ENCODE measurements at places on chromosomes 4 and X. TPM values are rescaled to one million over a fixed set of nuclear protein-coding genes. Genes with fewer than 3 reads are reported as not detected.

PF4V1 gene
- total RNA-seq: not detected

GYG2 gene
- total RNA-seq: not detected

GPR82 gene
- total RNA-seq: 0.53 TPM

CPZ gene
- 0.23 TPM for total RNA-seq

BEX1 gene
- total RNA-seq: not detected

PCDH10 gene
- total RNA-seq: not detected

BTC gene
- not detected for total RNA-seq

NAP1L2 gene
- total RNA-seq: 1.0 TPM

GRCh38 chr4:20809812-20810211 lies 109.6 kb downstream of the PACRGL start:
- DNase-seq: no peak
- H3K4me1 ChIP-seq: no peaks in the 10 kb centered on the region
- H3K4me3 ChIP-seq: no peak overlapping the region
- H3K36me3 ChIP-seq: no peaks in the 10 kb centered on the region

DNA sequence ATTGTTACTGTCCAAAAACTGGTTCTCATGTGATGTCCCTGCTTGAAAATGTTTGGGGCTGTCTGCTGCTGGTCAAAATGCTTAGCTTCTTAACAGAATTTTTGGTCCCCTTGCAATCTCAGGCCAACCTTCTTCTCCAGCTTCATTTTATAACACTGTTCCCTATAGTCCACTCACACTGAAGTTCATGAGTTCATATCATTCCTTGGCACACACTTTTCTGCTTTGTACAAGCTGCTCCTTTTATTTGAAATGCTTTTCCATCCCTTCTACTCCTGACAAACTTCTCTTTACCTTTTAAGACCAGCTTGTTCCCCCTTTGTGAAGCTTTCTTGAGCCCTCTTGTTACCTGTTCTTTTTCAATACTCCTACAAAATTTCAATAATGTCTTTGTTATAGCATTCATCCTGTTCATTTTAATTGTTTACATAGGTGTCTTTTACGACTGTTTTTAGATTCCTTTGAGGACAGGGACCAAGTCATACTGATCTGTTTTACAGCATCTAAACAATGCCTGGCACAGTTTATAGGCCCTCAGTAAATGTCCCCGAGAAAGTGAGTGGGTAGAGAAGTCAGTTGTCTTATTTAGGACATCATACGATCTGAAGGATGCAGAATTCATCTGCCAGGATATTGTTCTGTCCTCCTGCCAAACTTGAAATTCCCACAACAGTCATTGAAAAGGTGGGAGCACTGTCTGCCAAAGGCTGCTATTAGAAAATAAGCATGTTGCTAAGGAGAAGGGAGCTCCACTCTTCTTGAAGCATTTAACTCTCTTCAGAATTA lies 134.4 kb upstream of the BMPR1B start:
- H3K27me3 ChIP-seq: no peaks in the 10 kb centered on the region
- no peaks in the 10 kb centered on the region for H3K36me3 ChIP-seq
- H3K27ac ChIP-seq: no peak overlapping the region
- DNase-seq: no peak

DNA sequence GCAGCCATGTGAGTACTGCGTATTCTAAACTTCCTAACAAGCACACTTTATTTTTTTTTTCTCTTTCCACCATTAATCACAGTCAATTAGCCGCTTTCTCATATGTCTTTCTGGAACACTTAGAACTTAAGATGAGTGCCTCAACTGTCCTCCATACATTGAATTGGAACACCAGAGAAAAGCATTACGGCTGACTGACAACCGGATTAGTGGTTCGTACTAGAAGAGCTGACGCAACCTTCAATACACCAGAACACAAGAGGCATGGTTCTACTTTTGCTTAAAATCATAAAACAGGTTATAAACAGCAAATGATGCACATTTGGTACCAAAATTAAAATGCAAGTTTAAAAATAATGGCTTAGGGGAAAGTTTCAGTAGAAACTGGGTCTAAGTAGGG lies 3.3 kb downstream of the TMEM47 start:
- H3K4me1 ChIP-seq: peaks cover 7% of the 10 kb centered on the region
- DNase-seq: no peak
- H3K36me3 ChIP-seq: peaks cover 2% of the 10 kb centered on the region

DNA sequence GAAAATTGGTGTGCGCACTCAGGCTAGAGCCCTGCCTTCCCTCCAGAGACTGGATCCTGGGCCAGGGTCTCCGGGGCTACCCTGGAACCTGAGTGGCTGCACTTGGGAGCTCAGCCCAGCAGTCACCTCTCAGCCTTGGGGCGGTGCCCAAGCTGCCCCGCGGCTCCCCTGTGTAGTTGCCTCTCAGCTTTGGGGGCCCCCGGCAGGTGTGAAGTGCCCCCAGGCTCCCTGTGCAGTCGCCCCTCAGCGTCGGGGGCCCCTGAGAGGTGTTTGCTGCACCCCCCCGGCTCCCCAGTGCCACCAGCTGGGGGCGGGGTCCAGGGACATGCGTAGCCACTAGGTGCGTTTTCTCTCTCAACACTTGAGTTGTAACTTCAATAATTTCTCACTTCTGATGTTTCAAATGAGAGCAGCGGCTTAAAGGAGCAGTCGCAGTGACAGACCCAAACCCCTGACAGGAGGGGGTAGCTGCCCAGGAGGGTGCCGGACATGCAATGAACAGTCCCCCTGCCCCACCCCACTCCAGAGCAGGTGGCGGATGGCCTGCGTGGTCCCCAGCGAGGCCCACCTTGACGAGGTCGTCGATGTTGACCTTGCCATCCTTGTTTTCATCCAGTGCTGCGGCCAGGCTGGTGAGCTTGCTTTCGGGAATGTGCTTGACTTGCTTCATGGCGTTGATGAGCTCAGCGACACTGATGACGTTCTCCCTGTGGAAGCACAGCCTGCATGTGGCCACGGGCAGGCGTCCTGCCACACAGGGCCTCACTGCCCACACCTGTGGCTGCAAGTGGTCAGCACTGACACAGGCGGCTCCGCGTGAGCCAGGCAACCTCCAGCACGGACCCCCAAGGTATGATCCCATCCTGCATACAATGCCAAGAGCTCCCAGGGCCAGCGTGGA lies 22.3 kb downstream of the FGFR3 start:
- H3K4me1 ChIP-seq: no peaks in the 10 kb centered on the region
- DNase-seq: no peak
- H3K27me3 ChIP-seq: no peaks in the 10 kb centered on the region
- H3K36me3 ChIP-seq: peaks cover 45% of the 10 kb centered on the region
- H3K27ac ChIP-seq: no peak overlapping the region

- H3K4me1 ChIP-seq: no peaks in the 10 kb centered on the region
- H3K4me3 ChIP-seq: no peak overlapping the region
- no peak for DNase-seq
- no peak overlapping the region for H3K27ac ChIP-seq
- no peaks in the 10 kb centered on the region for H3K27me3 ChIP-seq
These were observed 15.7 kb downstream of the ZXDB start for GRCh38 chrX:57607295-57608187.

DNA sequence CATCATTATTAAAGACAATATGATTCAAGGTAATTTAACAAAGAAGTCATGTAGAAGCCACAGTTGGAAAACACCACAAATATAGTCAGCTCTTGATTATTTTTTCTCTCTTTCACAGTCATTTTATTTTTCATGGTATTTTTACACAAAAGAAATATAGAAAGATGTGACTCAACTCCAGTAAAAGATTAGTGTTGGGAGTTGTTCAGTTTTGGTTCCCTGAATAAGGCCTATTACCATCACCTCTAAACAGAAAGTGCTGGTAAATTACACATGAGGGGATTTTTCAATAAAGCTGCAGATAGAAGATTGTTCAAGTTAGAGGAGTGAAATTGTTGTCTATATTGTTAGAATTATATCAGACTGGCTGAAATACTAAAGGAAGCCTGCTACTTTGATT lies 107.0 kb downstream of the DDIT4L start:
- H3K27ac ChIP-seq: no peak overlapping the region
- H3K27me3 ChIP-seq: no peaks in the 10 kb centered on the region
- H3K4me3 ChIP-seq: no peak overlapping the region
- DNase-seq: no peak
- H3K36me3 ChIP-seq: no peaks in the 10 kb centered on the region

DNA sequence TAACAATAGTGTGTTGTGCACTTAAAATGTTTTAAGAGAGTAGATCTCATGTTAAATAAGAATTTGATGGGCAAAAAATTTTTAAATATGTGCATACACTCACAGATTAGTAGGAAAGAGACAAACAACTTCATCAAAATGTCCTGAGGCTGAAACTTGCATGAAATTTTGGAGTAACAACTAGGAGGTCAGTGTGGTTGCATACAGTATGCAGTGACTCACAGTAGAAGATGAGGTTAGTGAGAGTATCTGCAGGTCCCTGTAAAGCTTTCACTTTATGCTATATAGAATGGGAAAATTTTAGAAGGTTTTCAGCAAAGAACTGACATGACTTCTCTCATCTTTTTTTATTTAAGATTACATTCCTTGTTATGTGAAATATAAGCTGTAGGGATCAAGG lies 453.1 kb upstream of the KLHL4 start:
- no peak for DNase-seq
- H3K4me1 ChIP-seq: no peaks in the 10 kb centered on the region
- no peak overlapping the region for H3K4me3 ChIP-seq
- no peaks in the 10 kb centered on the region for H3K36me3 ChIP-seq
- no peaks in the 10 kb centered on the region for H3K27me3 ChIP-seq

GRCh38 chr4:22315628-22316027 lies 200.2 kb downstream of the ADGRA3 start:
- H3K27me3 ChIP-seq: no peaks in the 10 kb centered on the region
- H3K27ac ChIP-seq: no peak overlapping the region
- no peaks in the 10 kb centered on the region for H3K4me1 ChIP-seq
- H3K4me3 ChIP-seq: no peak overlapping the region
- H3K36me3 ChIP-seq: no peaks in the 10 kb centered on the region
